ENCODE measurements at places on chromosomes 7 and 10. TPM values are rescaled to one million over a fixed set of nuclear protein-coding genes. Genes with fewer than 3 reads are reported as not detected.

NKX1-2 gene
- not detected for total RNA-seq

KLF14 gene
- total RNA-seq: 0.08 TPM

GNGT1 gene
- total RNA-seq: not detected

CBLL1 gene
- total RNA-seq: 20.5 TPM

SCD gene
- total RNA-seq: 53.6 TPM

KNDC1 gene
- not detected for total RNA-seq

ZNF853 gene
- total RNA-seq: 10.3 TPM

DNA sequence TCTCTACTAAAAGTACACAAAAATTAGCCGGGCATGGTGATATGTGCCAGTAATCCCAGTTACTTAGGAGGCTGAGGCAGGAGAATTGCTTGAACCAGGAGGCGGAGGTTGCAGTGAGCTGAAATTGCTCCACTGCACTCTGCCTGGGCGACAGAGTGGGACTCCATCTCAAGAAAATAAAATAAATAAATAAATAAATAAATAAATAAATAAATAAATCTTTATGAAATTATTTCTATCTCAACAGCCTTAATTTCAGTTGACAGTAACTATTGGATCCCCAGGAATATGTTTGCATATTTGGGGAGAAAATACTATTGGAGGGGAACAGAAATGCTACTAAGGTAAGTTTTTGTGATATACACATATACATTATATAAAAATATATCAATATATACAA lies 20.0 kb downstream of the TMEM229A start:
- no peak for DNase-seq

DNA sequence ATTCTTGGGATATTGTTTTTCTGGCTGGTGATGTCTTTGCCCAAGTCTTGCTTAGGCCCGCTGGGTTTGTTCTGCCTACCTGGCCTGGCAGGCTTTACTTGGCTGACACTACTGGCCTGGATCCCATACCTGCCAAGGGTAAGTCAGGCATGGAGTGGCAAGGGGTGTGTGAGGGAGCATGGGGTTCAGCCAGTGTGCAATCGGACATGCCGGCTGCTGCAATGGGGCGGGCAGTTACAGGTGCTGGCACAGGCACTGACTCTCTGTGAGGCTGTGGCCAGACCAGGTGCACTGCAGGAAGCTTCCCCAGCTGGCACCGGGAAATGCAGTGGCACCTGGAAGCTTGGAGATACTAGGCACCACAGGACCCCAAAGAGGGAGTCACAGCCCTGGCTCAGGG lies 168.4 kb downstream of the PON1 start:
- DNase-seq: peak; percentile 20

- no peak for DNase-seq
These were observed 49.9 kb upstream of the CD36 start for GRCh38 chr7:80588591-80588990.

DNA sequence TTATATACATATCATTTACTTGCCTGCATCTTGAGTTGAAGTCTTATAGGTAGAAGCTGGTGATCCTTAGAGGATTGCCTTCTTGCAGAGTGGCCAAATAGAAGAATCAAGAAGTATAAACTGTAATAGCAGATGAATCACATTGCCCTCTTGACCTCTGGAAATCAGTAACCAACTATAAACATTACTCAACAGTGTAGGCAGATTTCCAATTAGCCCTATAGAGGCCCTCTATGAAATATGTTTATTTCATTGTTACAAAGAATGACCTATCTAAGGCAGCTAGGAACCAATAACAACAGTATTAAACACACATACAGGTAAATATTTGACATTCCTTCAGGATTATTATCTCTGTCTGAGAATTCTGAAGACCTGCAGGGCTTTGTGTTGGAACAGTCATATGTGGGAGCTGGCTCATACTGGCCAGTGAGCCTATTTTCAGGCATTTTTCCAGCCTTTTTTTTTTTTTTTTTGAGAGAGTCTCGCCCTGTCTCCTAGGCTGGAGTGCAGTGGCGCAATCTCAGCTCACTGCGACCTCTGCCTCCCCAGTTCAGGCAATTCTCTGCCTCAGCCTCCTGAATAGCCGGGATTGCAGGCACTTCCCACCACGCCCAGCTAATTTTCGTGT lies 7.2 kb upstream of the SRI start:
- DNase-seq: no peak

GRCh38 chr10:45265996-45266395 lies 49.4 kb downstream of the OR13A1 start:
- no peak for DNase-seq

- DNase-seq: no peak
These were observed 100.0 kb upstream of the KCNMA1 start for GRCh38 chr10:77737608-77738007.

GRCh38 chr7:20220293-20220761 lies 3.1 kb upstream of the MACC1 start:
- no peak for DNase-seq

GRCh38 chr10:119318411-119319160 lies 111.2 kb downstream of the GRK5 start:
- DNase-seq: no peak

DNA sequence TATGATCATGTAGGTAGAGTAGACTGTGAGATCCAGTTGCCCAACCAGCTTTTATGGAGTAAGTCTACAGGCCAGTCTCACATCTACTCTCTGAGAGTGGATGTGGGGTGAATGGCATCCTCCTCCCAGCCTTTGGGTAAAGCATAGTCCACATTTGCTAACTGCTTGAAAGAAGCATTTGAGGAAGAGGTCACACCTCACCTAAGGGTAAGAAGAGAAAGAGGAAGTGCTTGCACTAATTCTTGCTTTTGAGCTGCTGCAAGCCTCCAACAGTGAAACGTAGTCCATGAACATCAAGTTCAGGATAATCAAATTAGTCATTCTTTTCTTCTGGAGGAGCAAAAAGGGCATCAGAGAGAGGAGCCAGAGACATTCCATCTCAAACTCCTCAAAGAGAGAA lies 93.9 kb upstream of the AGR3 start:
- DNase-seq: no peak

DNA sequence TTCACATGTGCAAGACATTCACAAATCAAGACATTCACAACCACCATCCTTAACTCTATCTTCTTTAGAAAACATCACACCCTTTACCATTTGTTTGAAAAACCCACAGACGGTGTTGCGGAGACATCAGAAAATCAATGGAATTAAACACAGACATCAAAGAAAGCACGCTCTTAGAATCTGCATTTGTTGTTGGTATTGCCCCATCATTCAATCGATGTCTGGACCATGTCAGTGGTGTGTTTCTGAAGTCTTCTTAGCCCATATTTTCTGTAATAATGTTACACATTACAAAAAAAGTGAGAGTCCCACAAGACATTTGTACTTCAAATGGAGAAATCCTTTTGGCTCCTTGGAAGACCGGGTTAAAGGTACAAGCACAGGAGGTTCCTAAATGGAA lies 173.9 kb upstream of the AOAH start:
- no peak for DNase-seq

DNA sequence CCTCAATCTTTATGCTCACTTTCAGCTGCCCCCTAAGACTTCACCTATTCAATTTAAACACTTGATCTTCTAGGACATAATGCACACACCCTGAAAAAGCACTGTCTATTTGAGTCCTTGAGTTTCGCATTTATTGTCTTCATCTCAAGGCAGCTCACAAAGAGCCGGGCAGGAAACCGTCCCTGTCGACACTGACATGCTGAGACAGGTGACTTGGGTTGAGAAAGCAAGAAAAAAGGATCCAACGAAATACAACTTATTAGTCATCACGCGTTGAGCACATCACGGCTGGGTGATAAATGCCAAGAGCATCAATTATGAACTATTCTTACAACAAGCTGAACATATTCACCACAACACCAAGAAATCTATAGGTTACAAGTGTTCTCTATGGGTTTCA lies 91.1 kb downstream of the CALN1 start:
- no peak for DNase-seq

DNA sequence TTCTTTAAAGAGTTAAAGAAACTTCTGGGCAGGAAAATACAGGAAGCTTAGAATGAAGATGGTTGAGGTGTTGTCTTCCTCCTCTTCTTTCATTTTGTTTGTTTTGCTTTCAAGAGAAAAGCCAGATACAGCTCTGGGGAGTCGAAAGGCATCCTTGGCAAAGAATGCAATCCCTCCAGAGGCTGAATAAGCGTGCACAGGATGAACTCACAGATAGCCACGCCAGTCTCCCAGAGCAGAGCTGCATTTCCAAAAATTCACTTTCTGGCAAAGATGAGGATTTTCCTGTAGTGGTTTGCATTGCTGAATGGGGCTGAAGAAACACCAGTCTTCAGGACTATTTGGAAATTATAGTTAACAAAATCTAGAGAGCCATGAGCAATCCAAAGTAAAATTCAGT lies 336.4 kb downstream of the NRG3 start:
- no peak for DNase-seq

GRCh38 chr7:109582211-109582610 lies 1012.5 kb downstream of the DNAJB9 start:
- no peak for DNase-seq

GRCh38 chr7:26151953-26152781 lies at the start of gene NFE2L3:
Gene NFE2L3, plus strand, starts transcription at chr7:26152198. Its CDS starts 301 bp downstream, at chr7:26152499.
- peak; percentile 91 for DNase-seq
